ENCODE measurements at places on chromosomes 2 and 18.
A peak's percentile ranks its signal among the peaks of the same experiment; 100 is the strongest.

GRCh38 chr2:96538487-96539214 is 2.1 kb downstream of the ARID5A start:
- DNase-seq = peak; percentile 74

- no peak for DNase-seq
These were observed 31.2 kb upstream of the NTSR2 start for GRCh38 chr2:11701206-11701605.

DNA sequence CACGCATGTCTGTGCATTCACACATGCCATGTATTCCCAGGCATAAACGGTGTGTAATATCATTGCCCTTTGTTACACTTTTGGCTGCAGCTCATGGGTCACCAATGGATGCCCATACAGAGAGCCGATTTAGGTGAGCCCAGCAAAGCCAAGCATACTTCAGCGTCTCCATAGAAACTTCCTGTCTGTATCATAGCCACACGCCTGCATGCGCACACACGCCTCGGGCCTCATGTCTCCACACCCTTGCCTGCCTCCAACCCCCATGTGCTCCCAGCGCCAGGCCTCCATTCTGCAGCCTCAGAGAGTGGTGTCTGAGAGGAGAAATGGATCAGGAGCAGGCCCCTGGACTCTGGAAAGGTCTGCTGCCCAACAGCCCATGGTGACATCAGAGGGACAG is 33.5 kb upstream of the SELENOI start:
- no peak for DNase-seq

GRCh38 chr2:157349949-157350515 is 24.4 kb upstream of the ERMN start:
- DNase-seq = no peak

GRCh38 chr2:8412586-8412985 is 269.3 kb upstream of the ID2 start:
- no peak for DNase-seq

DNA sequence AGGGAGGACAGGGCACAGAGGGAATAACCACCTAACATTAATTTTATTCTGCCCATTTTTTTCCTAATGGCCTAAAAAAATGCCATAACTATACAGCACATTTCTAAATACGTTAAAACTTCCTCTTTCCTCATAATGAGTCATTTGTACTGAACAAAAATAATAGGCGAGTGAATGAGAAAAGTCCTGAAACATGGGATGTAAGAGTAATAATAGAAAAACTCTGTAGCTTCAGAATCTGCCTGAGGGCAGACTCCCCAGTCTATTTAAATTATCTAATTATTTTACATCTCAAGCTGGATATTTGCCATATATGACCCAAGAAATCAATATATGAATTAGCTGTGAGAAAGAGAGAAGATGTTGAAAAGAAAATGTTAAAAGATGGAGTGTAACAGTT is 285.1 kb downstream of the TMX3 start:
- DNase-seq = no peak

DNA sequence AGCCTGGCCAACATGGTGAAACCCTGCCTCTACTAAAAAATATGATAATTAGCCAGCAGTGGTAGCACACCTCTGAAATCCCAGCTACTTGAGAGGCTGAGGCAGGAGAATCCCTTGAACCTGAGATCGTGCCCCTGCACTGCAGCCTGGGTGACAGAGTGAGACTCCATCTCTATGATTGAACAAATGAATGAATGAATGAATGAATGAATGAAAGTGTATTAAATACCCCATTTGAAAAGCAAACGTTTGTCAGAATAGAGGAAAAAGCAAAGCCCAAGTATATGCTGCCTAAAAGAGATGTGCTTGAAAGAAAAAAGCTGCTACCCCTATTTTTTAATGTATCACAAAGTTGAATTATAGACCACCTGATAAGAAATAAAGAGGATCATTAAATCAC is 89.1 kb upstream of the TTC27 start:
- no peak for DNase-seq

DNA sequence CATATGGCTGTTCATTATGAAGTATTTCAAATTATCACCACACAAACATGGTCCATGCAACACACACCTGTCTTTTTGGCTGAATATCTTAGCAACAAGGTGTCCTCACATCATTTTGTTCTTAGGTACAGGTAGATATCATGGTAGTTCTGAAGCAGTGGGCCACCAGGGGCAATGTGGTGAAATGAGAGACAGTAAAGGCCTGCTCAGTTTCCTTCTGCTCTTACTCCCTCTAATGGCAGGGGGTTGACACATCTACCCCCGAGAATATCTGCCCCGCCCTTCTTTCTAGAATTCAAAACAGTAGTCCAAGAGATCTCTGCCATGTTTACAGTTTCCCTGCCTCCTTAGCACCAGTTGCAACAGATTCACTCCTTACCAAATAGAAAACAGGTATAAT is 147.0 kb upstream of the KLHL14 start:
- DNase-seq = no peak

DNA sequence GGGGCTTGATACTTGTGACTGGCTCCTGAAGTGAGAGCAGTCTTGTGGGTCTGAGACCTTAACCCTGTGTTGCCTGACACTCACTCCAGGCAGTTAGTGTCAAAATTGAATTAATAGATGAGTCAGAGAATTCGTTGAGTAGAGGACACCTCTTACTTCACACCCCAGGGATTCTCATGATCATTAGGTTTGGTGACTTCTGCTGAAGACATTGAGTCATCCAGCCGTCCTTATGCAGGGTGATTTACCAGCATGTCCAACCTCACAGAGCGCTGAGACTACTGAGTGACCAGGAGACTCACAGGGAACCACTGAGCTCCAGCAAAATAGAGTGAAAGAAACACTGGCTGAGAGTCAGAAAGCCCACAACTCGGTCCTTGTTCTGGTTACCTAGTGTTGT is 36.0 kb upstream of the EVA1A start:
- no peak for DNase-seq

GRCh38 chr2:191303140-191304005 is 58.2 kb downstream of the MYO1B start:
- no peak for DNase-seq

DNA sequence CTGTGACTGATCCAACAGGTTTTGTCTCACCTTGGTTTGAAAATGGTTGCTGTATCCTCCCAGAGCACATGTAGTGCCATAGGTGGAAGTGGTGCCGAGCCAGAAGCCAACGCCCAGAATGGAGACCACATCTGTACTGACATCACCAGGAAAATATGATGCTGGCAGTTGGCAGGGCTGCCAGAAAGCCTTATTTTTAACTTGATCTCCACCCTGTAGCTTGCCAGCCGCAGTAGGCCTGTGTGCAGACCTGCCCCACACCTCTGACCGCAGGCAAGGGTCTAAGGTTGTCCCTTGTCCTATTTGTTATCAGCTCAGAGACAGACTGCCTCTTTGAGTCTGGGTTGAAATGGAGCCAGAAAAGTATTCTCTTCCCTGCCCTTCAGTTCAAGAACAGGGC is 123.5 kb upstream of the EML6 start:
- DNase-seq = no peak

DNA sequence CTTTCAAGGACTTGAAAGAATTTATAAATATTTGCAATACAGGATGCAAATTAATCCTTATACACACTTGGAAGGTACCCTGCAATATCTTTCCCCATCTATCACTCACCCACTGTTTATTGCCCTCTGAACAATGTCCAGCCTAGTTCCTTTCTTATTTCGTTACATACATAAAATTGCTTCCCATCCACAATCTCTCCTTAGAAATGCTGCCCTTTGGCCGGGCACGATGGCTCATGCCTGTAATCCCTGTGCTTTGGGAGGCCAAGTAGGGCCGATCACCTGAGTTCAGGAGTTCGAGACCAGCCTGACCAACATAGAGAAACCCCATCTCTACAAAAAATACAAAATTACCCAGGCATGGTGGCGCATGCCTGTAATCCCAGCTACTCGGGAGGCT is 41.2 kb upstream of the ATP8B1 start:
- no peak for DNase-seq

DNA sequence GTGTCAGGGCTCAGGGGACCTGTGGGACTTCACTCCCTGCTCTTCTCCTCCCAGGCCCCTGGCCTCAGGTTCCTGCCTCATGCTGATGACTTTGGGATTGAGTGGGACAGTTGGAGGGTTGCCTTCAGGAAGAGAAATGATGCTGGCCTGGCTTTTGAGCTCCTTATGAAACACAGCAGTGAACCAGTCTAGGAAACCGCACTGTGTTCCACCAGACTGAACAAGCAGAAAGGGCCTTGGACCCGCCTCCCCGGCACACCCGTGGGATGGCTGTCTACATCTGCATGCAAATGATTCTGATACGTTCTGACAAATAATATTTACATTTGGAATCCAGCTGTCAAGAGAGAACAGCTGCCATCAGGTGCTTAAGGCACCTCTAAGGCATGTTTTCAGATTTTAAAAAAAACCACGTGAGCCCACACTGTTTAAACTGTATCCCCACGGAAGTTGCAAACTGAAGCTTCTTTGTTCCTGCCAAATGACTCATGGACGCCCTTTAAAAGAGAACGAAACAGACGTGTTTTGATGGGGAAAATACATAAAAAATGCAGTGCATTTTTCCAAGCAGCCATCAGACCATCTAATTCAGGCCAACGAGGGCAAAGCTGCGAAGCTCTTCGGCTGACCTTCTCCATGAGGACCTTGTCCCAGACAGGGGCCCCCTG is 27.6 kb upstream of the ASAP2 start:
- DNase-seq = no peak

DNA sequence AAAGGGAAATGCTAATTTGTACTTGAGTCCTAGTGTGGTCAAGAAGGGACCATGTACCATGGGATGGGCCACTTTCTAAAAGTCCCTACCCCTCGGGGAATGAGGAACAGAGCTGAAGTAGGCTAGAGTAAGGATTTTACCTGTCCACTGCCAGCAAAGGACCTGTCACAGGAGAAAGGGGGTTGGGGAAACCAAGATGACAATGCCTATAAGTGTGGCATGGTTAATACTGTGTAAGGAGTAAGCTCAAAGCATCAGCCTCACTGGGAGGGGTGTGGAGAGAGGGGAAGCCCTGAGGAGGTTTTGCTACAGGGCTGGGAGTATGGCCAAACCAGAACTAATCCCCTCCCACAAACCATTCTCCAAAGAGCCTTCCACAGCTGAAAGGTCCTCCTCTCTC is 15.8 kb downstream of the GKN2 start:
- no peak for DNase-seq

DNA sequence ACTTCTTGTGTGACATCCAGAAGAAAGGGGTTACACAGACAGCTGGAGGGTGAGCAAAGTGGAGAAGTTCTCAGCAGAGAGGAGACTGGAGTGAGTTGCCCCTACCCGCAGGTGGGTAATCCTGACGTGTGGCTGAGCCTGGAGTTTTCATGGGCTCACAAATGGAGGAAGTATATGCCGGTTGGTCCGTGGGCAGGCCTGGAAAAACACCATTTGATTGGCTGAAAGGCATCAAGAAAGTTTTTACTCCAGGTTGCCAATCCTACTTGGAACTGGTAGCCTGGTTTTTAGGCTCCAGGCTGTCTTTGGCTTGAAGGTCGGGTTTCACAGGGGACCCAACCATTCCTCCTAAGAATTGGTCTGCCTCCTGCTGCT is 1177.4 kb upstream of the LRRTM1 start:
- no peak for DNase-seq

- no peak for DNase-seq
These were observed 209.8 kb upstream of the HDAC4 start for GRCh38 chr2:239610457-239611221.

DNA sequence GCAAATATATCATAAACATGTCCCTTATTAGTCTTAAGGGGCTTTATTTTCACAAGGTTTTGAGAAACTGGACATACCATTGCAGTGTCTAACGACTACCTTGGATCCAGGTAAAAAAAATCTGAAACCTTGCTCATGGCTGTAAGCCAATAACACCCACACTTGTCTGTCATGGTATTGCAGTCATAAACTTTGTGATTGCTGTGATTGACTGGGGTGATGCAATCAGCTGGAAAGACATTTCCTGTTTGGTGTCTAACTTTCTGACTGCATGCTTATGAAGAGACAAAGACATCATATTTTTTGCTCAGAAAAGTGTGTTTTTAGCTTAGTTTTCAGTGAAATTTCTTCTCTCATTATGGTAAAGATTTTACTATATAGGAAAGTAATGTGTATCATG is 635.0 kb downstream of the TSN start:
- DNase-seq = no peak

- no peak for DNase-seq
These were observed 27.7 kb upstream of the DCC start for GRCh38 chr18:52312346-52312745.

DNA sequence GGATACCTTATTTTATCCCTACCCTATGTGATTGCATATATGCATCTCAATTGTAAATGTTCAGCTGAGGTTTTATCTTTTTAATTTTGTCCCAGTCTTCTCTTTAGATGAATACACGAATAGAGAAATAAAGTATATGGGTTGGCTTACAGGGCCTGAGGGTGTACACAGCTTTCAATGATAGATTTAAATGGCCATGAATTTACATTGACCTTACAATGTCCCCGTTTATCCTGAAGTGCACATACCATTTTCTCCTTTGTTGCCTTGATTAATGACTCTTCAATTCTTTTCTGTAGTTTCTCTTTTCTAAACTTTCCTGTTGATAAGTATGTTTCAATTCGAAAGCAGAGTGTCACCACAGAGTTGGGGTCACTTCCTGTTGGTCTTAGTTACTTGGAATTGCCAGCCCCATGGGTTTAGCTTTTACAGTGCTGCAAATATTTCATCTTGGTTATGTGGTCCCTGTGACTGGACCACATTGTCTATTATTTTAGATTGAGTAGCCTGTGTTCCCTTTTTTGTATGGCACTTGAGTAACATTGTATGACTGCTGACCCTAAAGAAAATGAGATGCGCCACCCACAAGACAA is 1616.3 kb upstream of the ACVR2A start:
- no peak for DNase-seq

GRCh38 chr2:16035747-16036745 is 95.7 kb downstream of the MYCN start:
- DNase-seq = no peak

- DNase-seq = no peak
These were observed 84.6 kb upstream of the DNMT3A start for GRCh38 chr2:25426326-25426725.
